ENCODE measurements at places on chromosomes 5 and 9.

- DNase-seq: no peak
These were observed 512.9 kb downstream of the EFNA5 start for GRCh38 chr5:107157809-107158208.

DNA sequence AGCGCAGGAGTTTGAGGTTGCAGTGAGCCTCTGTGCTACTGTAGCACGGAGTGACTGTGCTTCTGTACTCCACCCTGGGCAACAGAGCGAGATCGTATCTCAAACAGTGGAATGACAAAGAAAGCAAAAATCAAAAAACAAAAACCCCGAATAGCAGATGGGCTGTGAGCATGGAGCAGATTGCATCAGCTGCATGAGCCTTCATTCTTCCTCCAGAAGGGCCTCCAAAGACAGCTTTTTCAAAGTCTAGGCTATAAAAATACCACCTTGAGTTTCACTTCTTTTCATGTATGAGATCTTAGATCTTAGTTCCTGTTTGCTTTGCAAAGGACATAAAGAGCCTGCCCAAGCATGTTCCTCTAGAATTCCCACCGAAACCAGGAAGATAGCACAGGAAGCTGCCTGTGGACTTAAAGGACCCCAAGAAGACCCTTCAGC is 15.0 kb upstream of the HSPB3 start:
- no peak for DNase-seq

DNA sequence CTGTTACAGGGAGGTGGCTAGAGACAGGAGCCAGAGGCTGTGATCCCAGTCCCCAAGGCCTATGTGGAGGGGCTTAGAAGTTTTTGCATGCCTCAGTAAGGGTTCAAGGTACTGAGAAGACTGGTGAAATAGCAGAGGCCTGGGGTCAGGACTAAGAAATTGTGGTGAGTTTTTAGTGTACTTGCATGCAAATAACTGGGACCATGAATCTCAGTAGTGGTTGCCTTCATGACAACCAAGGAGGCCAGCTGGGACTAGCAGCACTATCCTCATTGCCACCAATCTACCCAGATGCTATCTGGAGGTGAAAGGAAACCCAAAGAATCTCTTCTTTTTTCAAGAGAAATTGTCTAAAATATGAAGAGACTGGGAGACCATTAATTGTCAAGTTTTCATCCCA is 395.1 kb downstream of the CETN3 start:
- no peak for DNase-seq

DNA sequence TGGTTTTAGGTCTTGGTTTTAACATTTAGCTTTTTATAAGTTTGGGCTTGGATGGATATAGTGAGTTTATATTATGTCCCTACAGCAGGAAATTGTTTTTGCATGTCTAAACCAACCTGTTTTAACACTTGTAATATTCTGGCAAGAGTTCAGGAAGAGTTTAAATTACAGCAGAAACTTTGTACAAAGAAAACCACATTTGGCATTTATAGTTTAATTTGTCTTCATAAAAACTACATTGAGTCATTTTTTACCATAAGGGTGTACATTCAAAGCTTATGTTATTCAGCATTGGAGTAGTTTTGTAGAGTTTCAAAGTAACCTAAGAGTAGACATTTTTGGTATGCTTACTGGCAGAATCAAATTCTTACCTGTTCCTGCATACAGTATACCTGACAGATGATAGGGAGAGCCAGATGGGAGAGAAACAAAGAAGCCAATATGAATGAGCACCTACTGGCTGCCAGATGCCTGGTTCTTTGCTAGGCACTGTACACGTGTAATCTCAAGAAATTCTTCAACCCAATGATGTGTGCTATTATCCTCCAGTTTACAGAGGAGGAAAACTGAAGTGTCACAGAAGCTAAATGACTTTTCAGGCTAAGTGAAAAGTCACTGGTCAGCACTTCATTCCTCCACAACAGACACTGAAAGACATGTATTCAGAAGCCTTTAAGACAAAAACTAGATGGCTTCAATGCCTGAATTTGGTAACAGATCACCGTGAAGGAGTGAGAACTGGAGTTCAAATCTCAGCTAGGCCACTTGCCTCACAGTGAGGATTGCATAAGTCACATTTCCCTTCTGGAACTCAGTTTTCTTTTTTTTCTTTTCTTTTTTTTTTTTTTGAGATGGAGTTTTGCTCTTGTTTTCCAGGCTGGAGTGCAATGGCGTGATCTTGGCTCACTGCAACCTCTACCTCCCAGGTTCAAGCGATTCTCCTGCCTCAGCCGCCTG is 25.9 kb upstream of the ECM2 start:
- DNase-seq: no peak

DNA sequence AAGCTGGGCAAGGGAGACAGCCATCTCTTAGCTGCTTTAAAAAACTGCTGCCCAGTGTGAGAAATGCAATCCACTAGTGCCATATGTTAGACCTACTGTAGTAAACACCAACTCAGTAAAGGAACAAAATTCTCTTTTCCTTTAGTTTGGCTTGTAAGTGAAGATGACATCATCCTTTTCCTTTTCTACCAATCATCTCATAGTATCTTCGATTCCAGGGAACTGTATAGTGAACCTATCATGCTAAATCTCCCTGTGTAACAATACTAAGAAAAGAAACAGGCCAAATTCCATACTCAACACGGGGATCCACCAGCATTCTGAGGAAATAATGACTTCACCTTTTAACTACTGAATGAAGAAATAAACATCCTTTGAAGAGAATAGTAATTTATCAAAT is 100.1 kb downstream of the RAPGEF6 start:
- DNase-seq: no peak

- DNase-seq: peak; percentile 54
These were observed 85.9 kb downstream of the SETX start for GRCh38 chr9:132268725-132269352.
